ENCODE measurements at places on chromosomes 11 and 22. TPM values are rescaled to one million over a fixed set of nuclear protein-coding genes. Genes with fewer than 3 reads are reported as not detected.

BCL2L13 gene
- 7.8 TPM for total RNA-seq

TNKS1BP1 gene
- 13.5 TPM for total RNA-seq

LDHAL6A gene
- not detected for total RNA-seq

SLC6A5 gene
- not detected for total RNA-seq

TCN1 gene
- total RNA-seq: not detected

MOV10L1 gene
- total RNA-seq: not detected

INS gene
- not detected for total RNA-seq

KRTAP5-10 gene
- not detected for total RNA-seq

OR8D4 gene
- total RNA-seq: not detected

P4HA3 gene
- total RNA-seq: not detected

PGA3 gene
- not detected for total RNA-seq

All from CD8-positive, alpha-beta T cell (primary cell).